Activated CD8-positive, alpha-beta memory T cell treated with anti-CD3 and anti-CD28 coated beads for 1 hour (primary cell): ENCODE measurements at places on chromosomes 7 and 10.

GRCh38 chr7:29066641-29067040 is 79.7 kb downstream of the CPVL start:
- no peak for DNase-seq

- no peak for DNase-seq
Observed at GRCh38 chr10:32943854-32944661, 14.0 kb downstream of the ITGB1 start.

DNA sequence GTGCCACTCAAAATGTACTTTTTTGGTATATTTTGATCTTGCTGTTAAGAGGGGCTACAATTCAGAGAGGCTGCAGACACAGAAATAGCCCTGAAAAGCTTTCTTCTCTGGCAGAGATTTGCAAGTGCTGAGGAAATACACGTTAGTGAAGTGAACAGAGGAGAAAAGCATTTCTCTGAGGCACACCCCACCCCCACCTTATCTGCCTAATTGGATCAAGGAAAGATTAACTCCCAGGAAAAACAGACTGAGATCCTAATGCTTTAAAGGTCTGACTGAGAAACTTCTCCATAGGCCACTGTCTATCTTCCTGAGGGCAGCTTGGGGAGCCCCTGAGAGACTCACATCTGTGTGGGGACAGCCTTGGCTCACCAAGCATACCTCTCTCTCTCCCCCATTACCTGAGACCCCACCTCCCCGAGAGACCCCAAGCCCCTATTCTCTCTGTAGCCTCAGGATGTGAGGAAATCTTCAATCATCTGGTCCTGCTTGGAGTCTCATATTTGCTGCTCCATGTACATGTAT is 14.8 kb upstream of the AKR1C3 start:
- no peak for DNase-seq

DNA sequence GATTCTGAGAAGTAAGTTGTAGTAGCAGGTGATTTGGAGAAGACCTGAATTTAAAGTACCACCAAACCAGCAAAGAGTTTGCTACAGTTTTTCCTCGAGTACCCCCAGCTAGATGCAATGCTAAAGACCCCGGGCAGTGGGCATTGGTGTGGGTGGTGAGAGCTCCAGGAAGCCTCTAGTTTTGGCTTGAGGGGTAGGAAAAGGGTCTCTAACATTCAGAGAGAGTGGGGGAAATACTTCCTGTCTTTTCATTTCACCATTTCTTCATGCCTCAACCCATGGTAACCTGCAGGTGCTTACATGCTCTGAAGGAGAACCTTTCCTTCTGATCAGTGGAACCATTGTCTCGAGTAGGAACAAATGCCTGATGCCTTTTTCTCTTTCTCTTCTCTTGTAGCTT is 352.2 kb downstream of the CALN1 start:
- DNase-seq, result no peak

GRCh38 chr7:82471351-82472020 is 27.9 kb upstream of the CACNA2D1 start:
- DNase-seq, result no peak

- DNase-seq, result no peak
Observed at GRCh38 chr10:96494694-96495093, 19.0 kb downstream of the TLL2 start.

DNA sequence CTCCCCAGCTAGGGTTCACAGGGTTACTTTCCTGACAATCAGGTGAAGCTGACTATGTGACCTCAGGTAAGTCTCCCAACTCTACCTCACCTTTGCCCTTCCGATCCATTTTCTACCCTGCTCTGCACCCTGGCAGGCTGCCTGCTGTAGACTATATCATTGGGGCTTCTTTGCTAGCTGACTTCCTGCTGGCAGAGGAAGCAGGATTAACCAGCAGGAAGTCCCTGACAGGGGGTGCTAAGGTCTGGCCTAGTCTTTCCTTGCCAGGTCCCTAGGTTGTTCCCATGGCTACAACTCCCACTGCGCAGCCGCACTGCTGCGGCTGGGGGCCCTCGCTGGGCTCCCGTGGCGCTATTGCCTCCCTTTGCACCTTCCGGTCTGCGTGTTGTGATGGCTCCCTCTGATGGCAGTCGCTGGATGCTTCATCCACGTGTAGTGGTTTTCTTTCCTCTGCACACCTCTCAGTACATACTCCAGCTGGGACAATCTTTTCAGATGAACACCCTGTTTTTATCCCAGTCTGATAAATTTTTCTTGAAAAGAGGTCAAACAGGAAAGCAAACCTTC is 365.9 kb downstream of the REEP3 start:
- DNase-seq, result no peak

- no peak for DNase-seq
Observed at GRCh38 chr10:62692085-62692484, 112.4 kb upstream of the ADO start.

DNA sequence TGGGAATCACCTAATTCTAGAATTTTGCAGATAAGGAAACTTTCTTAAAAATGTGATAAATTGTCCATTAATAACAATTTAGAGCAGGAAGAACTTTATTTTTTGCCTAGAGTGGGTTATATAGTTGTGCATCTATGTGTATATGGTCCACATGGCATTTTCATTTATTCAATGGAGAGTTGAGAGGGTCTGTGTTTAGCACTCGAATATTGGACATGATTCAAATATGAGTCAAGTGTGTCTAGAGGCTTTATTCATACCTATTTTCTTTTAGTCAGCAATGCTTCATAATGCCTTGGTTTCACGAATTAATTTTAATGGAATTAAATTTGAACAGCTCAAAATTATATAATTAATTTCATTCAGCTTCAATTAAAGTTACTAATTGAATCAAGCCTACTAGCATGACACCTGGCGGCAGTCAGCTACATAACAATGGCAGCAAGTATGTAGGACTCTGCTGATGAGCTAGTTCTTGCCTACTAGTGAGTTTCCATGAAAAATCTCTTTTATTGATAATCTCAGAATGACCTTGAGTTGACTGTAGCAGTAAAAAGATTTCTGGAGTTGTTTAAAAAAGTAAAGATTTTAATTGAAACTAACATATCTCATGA is 17.7 kb downstream of the MDFIC start:
- DNase-seq, result no peak

DNA sequence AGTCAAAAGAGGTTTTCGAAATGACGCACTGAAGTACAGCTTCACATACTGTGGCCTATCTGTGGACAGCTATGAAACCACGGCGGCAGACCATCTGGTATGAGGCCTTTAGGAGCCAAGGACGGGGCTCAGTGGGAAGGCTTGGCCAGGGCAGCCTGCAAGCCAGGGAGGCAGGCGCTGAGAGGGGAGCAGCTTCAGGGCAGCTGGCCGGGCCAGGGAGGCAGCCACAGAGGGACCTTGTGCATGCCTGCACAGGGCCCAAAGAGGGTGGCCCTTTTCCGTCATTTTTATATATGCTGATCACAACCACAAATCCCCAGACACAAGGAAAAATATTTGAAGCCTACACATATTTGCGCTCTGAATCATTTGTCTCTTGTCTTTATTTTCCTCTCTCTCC is 13.5 kb downstream of the CALD1 start:
- no peak for DNase-seq

DNA sequence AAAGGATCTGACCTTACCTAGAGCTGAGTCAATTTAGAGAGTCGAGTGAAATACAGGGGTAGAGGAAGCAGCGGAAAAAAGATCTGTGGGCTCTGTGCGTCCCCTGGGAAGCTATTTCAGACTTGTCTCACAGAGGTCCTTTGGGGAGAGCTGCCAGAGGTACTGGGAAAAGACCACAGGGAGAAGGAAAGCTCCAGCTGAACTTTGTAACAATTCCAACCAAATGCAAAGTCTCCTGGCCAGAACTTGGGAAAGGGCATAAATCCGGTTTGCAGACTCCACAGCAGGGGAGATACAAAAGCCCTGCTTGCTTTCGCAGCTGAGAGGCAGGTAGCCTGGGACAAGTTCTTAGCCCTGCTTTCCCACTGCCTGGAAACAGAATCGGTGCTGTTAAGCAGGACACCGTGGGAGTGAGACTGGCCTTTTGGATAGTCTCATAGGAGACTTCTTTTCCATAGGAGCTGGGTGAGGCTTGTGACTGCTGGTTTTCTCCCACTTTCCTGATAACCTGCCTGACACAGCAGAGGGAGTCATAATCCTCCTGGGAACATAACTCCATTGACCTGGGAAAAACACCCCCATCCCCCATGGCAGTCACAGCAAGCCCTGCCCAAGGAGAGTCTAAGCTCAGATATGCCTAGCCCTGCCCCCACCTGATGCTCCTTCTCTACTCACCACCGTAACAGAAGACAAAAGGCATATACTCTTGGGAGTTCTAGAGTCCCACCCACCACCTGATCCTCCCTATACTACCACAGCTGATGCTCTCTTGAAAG is 926.2 kb downstream of the KCNMA1 start:
- DNase-seq, result no peak

- no peak for DNase-seq
Observed at GRCh38 chr7:100211342-100211780, 8.4 kb upstream of the PVRIG start.

GRCh38 chr7:108660465-108660864 is 90.8 kb downstream of the DNAJB9 start:
- DNase-seq, result no peak

GRCh38 chr10:48333856-48334255 is 27.4 kb downstream of the MAPK8 start:
- DNase-seq, result no peak

- no peak for DNase-seq
Observed at GRCh38 chr7:96347471-96347870, 25.6 kb upstream of the SLC25A13 start.

- DNase-seq, result no peak
Observed at GRCh38 chr10:15374156-15374555, 3.1 kb upstream of the FAM171A1 start.

DNA sequence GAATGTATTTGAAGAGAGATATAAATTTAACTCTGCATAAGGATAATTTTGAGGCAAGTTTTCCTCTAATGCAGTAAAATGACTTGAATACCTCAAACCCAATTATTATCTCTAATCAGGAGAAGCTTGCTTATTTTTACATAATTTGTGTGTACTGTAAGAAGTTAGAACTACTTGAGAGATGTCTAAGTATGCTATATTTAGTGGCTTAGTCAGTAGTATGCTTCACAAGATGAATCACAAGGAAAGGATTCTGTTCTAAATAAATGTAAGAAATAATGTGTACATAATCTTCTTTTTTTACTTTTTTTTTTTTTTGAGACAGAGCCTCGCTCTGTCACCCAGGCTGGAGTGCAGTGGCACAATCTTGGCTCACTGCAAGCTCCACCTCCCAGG is 13.7 kb downstream of the PHTF2 start:
- DNase-seq, result no peak

DNA sequence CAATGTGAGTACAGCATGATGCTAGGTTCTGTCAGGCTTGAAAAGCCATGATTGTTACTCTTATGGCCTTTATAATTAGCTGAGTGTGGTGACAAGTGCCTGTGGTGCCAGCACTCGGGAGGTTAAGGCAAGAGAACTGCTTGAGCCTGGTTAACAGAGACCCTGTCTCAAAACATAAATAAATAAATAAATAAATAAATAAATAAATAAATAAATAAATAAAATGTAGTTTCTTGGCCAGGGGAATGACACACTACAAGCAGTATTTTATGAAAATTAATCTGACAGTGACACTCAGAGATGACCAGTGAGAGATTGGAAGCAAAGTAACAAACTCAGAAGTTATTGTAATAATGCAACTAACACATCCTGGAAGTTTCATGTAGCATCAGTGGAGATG is 2.3 kb upstream of the MORN4 start:
- DNase-seq, result no peak

DNA sequence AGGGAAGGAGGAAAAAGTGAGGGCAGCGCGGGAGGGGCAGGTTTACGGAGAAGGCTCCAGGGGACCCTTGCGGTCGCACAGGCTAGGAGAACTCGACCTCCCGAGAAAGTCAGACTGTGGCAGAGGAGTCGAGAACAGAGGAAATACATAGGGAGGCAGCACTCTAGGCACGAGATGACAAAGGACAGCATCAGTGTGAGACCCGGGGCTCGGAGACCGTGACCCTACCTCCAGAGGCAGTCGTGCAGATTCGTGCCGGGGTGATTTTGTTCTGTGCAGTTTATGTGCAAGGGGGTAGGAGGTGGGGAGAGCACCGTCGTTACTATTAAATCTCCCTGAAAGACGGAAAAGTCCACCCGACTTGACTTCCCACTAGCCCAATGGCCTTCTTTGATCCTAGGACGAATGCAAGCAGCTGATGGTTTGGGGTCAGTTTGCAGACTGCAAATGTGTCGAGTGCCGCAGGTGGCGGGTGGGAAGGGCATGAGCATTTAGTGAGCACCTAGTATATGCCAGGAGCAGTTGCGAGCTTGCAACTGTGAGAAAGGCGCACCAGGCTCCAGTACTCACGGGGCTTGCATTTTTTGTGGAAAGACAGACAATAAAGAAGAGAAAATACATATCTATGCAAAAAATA is 674 bp upstream of the OSBPL3 start:
- DNase-seq, result no peak

GRCh38 chr10:878895-879294 is 52.6 kb downstream of the LARP4B start:
- no peak for DNase-seq

DNA sequence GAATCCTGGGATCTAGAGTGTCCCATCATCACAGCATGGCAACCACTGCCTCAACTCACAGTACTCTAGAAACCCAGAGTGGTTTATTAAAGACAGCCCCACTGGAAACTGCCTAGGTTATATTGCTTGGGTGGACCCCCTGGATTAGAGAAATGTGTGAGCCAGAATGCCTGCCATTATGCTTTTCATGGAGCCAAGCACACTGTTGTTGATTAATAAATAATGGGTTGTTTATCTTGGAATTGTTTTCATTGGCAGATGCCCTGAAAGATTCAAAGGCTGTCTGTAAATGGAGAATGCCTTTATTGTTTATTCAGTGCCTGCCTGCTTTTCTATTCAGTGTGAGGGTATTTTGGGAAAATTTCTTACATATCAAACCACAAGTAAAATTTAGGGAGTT is 52.1 kb downstream of the GNAI1 start:
- DNase-seq, result no peak

DNA sequence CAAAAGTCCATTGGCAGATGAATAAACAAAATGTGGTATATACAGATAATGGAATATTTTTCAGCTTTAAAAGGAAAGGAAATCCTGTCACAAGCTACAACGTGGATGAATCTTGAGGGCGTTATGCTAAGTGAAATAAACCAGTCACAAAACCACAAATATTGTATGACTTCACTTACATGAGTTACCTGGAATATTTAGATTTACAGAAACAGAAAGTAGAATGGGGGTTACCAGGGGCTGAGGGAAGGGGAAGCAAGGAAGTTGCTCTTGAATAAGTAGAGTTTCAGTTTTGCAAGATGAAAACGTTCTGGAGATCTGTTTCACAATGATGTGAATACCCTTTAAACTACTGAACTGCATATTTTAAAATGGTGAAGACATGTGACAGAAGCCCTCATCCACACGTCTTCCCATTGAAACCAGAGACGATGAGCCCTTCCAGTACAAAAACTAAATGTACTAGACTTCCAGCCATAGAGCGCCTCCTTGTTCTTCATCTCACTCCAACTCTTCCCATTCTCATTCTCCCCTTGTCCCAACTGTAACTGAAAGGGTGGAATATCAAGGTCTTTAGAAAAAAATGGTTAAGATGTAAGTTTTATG is 62.4 kb downstream of the MICU1 start:
- DNase-seq, result no peak

GRCh38 chr7:118590107-118590506 is 365.6 kb downstream of the ANKRD7 start:
- no peak for DNase-seq

- no peak for DNase-seq
Observed at GRCh38 chr10:102959360-102959759, 41.3 kb downstream of the CNNM2 start.

GRCh38 chr10:86900955-86901354 is 56.5 kb downstream of the MMRN2 start:
- DNase-seq, result no peak

- no peak for DNase-seq
Observed at GRCh38 chr7:154859747-154860620, 142.9 kb downstream of the PAXIP1 start.
